Hair follicle dermal papilla cell (primary cell): ENCODE measurements at places on chromosomes 12 and 14. TPM values are rescaled to one million over a fixed set of nuclear protein-coding genes. Genes with fewer than 3 reads are reported as not detected.

Gene SERPINA5
- total RNA-seq, result not detected in 2 replicates

Gene USP44
- total RNA-seq, result under 0.01 and 0.12 TPM in 2 replicates

Gene FOS
- total RNA-seq, result 2.6 and 4.1 TPM in 2 replicates

Gene EML5
- total RNA-seq, result 0.12 and 0.81 TPM in 2 replicates

Gene LRCOL1
- total RNA-seq, result not detected in 2 replicates

Gene NEUROD4
- total RNA-seq, result not detected in 2 replicates

Gene CISTR
- not detected in 2 replicates for total RNA-seq

Gene CD69
- total RNA-seq, result not detected in 2 replicates

Gene LALBA
- 0.24 TPM in 1 of 2 replicates, not detected in the other for total RNA-seq

Gene FAM177A1
- total RNA-seq, result 27.4 and 34.9 TPM in 2 replicates

Gene PSMA6
- total RNA-seq, result 122 and 153 TPM in 2 replicates

Gene NUDT14
- 8.5 and 8.6 TPM in 2 replicates for total RNA-seq

Gene GLIPR1L1
- not detected in 2 replicates for total RNA-seq

Gene OXA1L
- 52.1 and 56.8 TPM in 2 replicates for total RNA-seq

Gene SLC10A1
- total RNA-seq, result not detected in 2 replicates

Gene TRHDE
- 7.8 and 32.8 TPM in 2 replicates for total RNA-seq

Gene TSPAN9
- 48.3 and 58.9 TPM in 2 replicates for total RNA-seq

Gene RTL1
- not detected in 2 replicates for total RNA-seq

Gene TPPP2
- total RNA-seq, result not detected in 2 replicates

Gene REP15
- total RNA-seq, result 1.5 and 2.6 TPM in 2 replicates

Gene CLEC6A
- total RNA-seq, result not detected in 2 replicates

Gene EXOC3L4
- not detected in 2 replicates for total RNA-seq

Gene SNAPC1
- total RNA-seq, result 13.7 and 16.4 TPM in 2 replicates

Gene PPP4R4
- total RNA-seq, result 2.7 and 5.4 TPM in 2 replicates

Gene PPHLN1
- 51.1 and 63.5 TPM in 2 replicates for total RNA-seq

Gene FLRT2
- 62.5 and 89.0 TPM in 2 replicates for total RNA-seq

Gene SPIC
- total RNA-seq, result not detected in 2 replicates

Gene DNAJC22
- total RNA-seq, result 0.32 and 1.1 TPM in 2 replicates

Gene PACS2
- 69.9 and 77.6 TPM in 2 replicates for total RNA-seq

Gene PMCH
- total RNA-seq, result not detected in 2 replicates

Gene PTCSC3
- total RNA-seq, result not detected in 2 replicates

Gene CD163
- 0.24 and 0.49 TPM in 2 replicates for total RNA-seq

Gene TTC6
- total RNA-seq, result under 0.01 TPM in 1 of 2 replicates, not detected in the other
